Psoas muscle (tissue), 8 donors: ENCODE measurements at places on chromosomes 4 and X. TPM values are rescaled to one million over a fixed set of nuclear protein-coding genes. Genes with fewer than 3 reads are reported as not detected.
A peak's percentile ranks its signal among the peaks of the same experiment; 100 is the strongest.

DNA sequence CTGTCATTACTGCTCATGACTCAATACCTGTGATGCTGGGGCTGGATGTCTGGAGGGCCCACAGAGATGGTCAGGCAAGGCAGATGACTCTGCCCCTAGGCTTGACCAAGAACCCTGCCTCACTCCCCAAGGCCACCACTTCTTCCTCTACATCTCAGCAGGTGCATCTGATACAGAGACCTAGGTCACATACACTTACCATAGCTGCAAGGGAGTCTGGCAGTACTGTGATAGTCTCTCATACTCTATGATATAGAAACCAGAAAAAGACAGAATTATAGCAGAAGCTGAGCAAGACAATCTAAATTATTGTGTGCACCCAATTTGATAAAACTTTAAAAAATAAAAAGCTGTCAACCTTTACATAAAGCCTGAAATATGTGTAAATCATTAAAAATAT, 477.1 kb upstream of the GALNT7 start:
- DNase-seq = no peak
- no peak overlapping the region for H3K27ac ChIP-seq
- H3K4me3 ChIP-seq = no peak overlapping the region
- no peaks in the 10 kb centered on the region for H3K27me3 ChIP-seq
- no peaks in the 10 kb centered on the region for H3K36me3 ChIP-seq

GRCh38 chr4:53767482-53767881, 176.2 kb upstream of the LNX1 start:
- no peak overlapping the region for H3K27ac ChIP-seq
- H3K36me3 ChIP-seq = no peaks in the 10 kb centered on the region
- H3K4me3 ChIP-seq = no peak overlapping the region

DNA sequence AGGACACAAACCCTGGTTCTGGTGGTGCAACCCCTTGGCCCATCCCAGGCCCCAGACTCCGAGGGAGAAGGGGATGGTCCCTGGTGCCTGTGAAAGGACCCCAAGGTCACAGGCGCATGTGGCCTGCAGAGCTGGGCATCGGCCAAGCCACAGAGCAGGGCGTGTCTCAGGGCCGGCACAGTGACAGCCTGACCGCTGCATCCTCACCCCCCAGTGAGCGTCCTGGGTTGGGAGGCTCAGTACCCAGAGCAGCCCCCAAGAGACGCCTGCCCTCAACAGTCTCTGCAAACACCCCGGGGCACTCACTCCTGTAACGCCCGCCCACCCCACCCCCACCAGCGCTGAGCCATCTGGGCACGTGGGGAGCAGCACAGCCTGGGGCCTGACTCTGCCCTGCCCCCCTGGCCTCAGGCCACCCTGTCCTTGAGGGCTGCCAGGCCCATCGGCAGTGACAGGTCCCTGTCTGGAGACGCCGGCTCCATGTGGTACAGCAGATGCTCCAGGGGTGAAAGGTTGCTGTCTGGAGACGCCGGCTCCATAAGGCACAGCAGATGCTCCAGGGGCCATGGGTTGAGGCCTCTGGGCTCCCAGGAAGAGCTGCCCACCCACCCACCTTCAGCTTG, 24.5 kb upstream of the CPLX1 start:
- no peak overlapping the region for H3K4me3 ChIP-seq
- no peaks in the 10 kb centered on the region for H3K4me1 ChIP-seq
- H3K27me3 ChIP-seq = no peaks in the 10 kb centered on the region

- no peak overlapping the region for H3K4me3 ChIP-seq
- H3K4me1 ChIP-seq = no peaks in the 10 kb centered on the region
- no peak for DNase-seq
Measured at GRCh38 chr4:40685300-40685699, 55.6 kb upstream of the RBM47 start.

GRCh38 chrX:66014556-66014955, 25.3 kb downstream of the VSIG4 start:
- no peak overlapping the region for H3K27ac ChIP-seq
- no peak overlapping the region for H3K4me3 ChIP-seq
- H3K36me3 ChIP-seq = no peaks in the 10 kb centered on the region
- H3K27me3 ChIP-seq = no peaks in the 10 kb centered on the region
- DNase-seq = no peak

DNA sequence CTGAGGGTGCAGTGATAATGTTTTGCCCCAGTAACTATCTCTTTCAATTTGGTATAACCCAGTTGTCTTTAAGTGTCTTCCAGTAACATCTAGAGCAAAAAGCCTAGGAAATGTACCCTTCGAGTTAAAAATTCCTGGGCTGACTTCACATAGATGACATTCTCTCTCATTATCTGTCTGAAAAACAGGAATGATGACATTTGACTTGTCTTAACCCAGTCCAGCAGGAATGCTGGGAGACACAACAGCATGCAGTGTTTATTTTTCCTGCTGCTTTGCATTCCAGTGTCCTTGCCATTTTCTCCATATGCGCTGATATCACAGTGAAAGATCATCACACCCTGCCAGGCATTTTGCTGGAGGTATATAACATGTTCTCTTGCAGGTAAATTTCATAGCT, 130.0 kb downstream of the SOWAHB start:
- H3K27me3 ChIP-seq = no peaks in the 10 kb centered on the region
- H3K36me3 ChIP-seq = no peaks in the 10 kb centered on the region
- no peak for DNase-seq
- H3K4me1 ChIP-seq = no peaks in the 10 kb centered on the region

DNA sequence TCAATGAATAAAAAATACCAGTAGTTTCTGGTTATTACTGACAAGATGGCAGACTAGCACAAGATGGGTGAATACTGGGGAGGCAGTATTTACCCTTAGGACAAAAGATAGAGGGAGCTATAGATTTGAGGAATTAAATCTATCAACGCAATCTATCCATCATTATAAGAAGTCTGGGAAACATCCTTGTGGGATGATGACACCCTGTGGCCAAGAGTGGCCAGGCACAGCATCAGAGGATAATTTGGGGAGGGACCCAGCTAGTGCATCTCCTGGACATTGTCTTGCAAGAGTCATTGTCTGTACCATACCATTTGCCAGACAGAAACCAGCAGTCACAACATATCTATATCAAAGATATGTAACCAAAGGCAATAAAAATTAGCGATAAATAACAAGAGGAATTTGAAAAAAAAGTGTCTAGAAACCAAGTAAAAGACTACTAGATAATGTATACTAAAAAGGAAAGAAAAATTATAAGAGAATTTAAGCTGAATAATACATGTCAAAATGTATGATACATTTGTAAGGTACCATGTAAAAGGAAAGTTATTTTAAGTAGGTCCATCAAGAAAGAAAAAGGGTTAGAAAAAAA, 22.9 kb downstream of the KCTD8 start:
- no peak for DNase-seq
- no peak overlapping the region for H3K4me3 ChIP-seq
- H3K27ac ChIP-seq = no peak overlapping the region
- no peaks in the 10 kb centered on the region for H3K36me3 ChIP-seq
- H3K4me1 ChIP-seq = no peaks in the 10 kb centered on the region

GRCh38 chr4:3771164-3771809, 5.1 kb downstream of the ADRA2C start:
- DNase-seq = no peak
- no peaks in the 10 kb centered on the region for H3K27me3 ChIP-seq
- H3K4me3 ChIP-seq = no peak overlapping the region
- no peaks in the 10 kb centered on the region for H3K36me3 ChIP-seq
- no peaks in the 10 kb centered on the region for H3K4me1 ChIP-seq

GRCh38 chr4:88467392-88467791, 10.5 kb downstream of the HERC5 start:
- DNase-seq = no peak
- H3K4me3 ChIP-seq = no peak overlapping the region
- no peak overlapping the region for H3K27ac ChIP-seq
- peaks cover 3% of the 10 kb centered on the region for H3K36me3 ChIP-seq
- no peaks in the 10 kb centered on the region for H3K4me1 ChIP-seq

DNA sequence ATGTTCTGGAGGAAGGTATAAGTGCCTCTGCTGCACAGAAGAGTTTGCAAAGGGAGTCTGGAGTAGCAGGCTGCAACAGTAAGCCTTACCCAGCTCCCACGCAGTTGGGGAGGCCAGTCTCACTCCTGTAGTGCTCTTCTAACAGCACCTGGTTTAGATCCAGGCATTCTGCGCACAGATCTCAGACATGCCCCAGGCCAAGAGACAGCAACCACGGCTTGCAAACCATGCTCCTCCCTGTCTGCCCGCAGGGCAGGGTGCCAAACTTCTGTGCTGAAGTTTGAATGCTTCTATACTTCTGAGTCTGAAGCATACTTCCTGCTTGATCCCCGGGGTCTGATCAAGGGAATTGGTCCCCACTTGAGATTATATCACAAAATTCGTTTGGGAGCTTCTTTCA, 106.3 kb downstream of the LINC00632 start:
- H3K4me3 ChIP-seq = no peak overlapping the region
- no peaks in the 10 kb centered on the region for H3K27me3 ChIP-seq
- H3K4me1 ChIP-seq = no peaks in the 10 kb centered on the region

DNA sequence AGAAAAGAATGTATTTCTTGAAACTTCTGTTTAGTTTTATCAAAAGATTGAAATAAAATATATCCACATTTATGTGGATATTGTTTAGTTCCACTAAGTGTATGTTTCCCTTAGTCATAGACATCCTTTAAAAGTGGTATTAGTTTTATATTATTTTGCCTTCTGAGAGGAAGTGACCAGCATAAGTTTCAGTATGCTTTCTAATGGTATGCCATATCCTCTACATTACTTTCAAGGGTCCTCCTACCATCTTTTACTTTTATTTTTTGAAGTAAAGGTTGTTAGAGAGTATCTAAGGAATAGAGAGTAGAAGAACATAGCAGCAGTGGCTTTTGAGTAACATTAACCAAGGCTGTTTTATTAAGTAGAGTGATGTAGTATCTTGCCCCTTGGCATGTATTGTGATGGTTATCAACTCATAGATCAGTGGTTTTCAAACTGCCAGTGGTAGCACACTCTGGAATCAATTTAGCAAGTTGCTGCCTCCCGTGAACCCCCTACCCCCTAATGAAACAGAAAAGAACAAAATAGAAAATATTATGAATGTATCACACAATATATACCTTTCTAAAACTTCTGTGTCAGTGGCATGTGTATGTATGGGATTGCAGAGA, 44.8 kb downstream of the RBPJ start:
- DNase-seq = no peak
- H3K27me3 ChIP-seq = no peaks in the 10 kb centered on the region
- no peaks in the 10 kb centered on the region for H3K36me3 ChIP-seq

GRCh38 chr4:184815046-184815877, 10.5 kb downstream of the ACSL1 start:
- peaks cover 70% of the 10 kb centered on the region for H3K4me1 ChIP-seq
- DNase-seq = peak; percentile 86
- H3K27ac ChIP-seq = peak overlapping the region; percentile 92
- H3K27me3 ChIP-seq = no peaks in the 10 kb centered on the region

GRCh38 chr4:139024686-139025085, 9.1 kb downstream of the NOCT start:
- no peak for DNase-seq
- H3K36me3 ChIP-seq = peaks cover 10% of the 10 kb centered on the region
- H3K27ac ChIP-seq = peak overlapping the region; percentile 11

- H3K4me1 ChIP-seq = no peaks in the 10 kb centered on the region
- no peak overlapping the region for H3K4me3 ChIP-seq
- H3K36me3 ChIP-seq = no peaks in the 10 kb centered on the region
- no peak overlapping the region for H3K27ac ChIP-seq
Measured at GRCh38 chrX:87338510-87338909, 179.1 kb upstream of the KLHL4 start.

DNA sequence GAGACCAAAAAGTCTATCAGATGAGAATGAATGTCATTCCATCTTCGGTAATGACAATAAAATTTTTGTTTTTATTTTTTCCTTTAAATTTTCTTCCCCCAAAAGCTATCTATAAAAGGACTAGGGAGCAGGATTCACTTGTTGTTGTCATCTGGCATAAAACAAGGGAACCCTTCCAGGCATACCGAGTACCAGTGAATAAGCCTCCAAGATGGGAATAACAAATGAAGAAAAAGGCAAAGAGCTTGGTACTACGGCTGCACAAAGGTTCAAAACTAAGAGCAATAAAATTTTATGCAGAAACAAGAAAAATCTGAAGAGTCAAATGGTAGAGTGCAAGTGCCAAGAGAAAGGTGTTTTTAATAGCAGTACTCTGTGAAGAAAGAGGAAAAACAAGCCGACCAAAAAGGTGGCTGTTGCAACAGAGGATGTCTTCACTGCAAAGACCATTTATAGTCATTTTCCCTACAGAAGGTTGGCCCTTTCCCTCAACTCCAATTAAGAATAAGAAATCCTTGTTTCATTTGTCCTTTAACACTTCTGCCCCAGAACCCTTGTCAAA, 25.8 kb downstream of the PPP3CA start:
- no peaks in the 10 kb centered on the region for H3K36me3 ChIP-seq
- no peaks in the 10 kb centered on the region for H3K27me3 ChIP-seq
- H3K27ac ChIP-seq = no peak overlapping the region
- H3K4me1 ChIP-seq = peaks cover 18% of the 10 kb centered on the region
- no peak overlapping the region for H3K4me3 ChIP-seq

GRCh38 chr4:36872679-36873078, 371.9 kb upstream of the NWD2 start:
- H3K27ac ChIP-seq = no peak overlapping the region
- no peaks in the 10 kb centered on the region for H3K27me3 ChIP-seq
- H3K4me1 ChIP-seq = no peaks in the 10 kb centered on the region
- no peak overlapping the region for H3K4me3 ChIP-seq

- no peaks in the 10 kb centered on the region for H3K27me3 ChIP-seq
- no peak overlapping the region for H3K4me3 ChIP-seq
- no peak overlapping the region for H3K27ac ChIP-seq
- no peaks in the 10 kb centered on the region for H3K4me1 ChIP-seq
- no peak for DNase-seq
Measured at GRCh38 chrX:150792949-150793527, 99.8 kb downstream of the MTMR1 start.

DNA sequence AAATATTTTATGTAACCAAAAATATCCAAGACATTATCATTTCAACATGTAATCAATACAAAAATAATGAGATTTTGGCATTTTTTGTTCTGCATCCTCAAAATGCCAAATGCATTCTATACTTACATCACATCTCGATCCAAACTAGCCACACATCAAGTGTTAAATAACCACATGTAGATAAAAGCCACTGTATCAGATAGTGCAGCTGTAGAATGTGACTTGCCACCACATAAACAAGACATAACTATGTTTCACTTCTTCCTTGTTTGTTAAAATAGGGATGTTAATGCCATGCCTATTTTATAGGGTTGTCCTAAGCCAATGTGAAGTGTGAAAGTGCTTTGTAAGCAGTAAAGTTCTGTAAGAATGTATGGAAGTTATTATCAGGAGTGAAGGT, 20.9 kb downstream of the INTS6L start:
- no peaks in the 10 kb centered on the region for H3K4me1 ChIP-seq
- DNase-seq = no peak
- no peaks in the 10 kb centered on the region for H3K36me3 ChIP-seq
- no peaks in the 10 kb centered on the region for H3K27me3 ChIP-seq
- H3K4me3 ChIP-seq = no peak overlapping the region

GRCh38 chrX:14776901-14777300, 96.0 kb downstream of the FANCB start:
- no peaks in the 10 kb centered on the region for H3K27me3 ChIP-seq
- no peak overlapping the region for H3K4me3 ChIP-seq
- H3K27ac ChIP-seq = no peak overlapping the region
- no peaks in the 10 kb centered on the region for H3K4me1 ChIP-seq

GRCh38 chrX:136659174-136659573, 11.2 kb downstream of the CD40LG start:
- H3K4me1 ChIP-seq = no peaks in the 10 kb centered on the region
- H3K27ac ChIP-seq = no peak overlapping the region
- no peak overlapping the region for H3K4me3 ChIP-seq
- no peaks in the 10 kb centered on the region for H3K36me3 ChIP-seq
- no peak for DNase-seq

The NLGN3 gene
- 0.32 TPM for total RNA-seq

The TMEM154 gene
- 0.98 TPM for total RNA-seq

The YIPF7 gene
- total RNA-seq = 27.9 TPM

The TRPC5OS gene
- not detected for total RNA-seq

The SCOC gene
- 23.9 TPM for total RNA-seq

The FAM9B gene
- not detected for total RNA-seq

The FAM9C gene
- 0.04 TPM for total RNA-seq

The KIAA1210 gene
- not detected for total RNA-seq
